Activated T-helper 1 cell treated with Interleukin-2 at 50 U/mL for 16 hours (primary cell): ENCODE measurements at places on chromosomes 16 and 17.

DNA sequence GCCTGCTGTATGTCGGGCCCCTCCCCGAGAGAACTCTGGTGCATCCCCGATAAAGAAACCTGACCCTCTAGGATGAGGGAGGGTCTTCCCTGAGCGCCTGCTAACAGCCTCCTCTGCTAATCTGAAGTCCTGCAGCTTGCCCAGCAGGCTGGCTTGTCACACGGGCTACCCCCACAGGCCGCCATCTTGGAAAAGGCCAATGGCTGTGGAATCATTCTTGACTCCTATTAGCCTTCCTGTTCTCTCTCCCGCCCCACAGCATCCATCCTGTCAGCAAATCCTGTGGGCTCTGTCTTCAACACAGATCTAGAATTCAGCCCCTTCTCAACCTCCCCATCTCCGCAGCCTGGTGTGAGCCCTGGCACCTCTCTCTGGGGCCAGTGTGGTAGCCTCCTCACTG lies 12.0 kb downstream of the IL4R start:
- DNase-seq, result no peak

- no peak for DNase-seq
Observed at GRCh38 chr17:57289130-57289529, 32.8 kb downstream of the MSI2 start.

DNA sequence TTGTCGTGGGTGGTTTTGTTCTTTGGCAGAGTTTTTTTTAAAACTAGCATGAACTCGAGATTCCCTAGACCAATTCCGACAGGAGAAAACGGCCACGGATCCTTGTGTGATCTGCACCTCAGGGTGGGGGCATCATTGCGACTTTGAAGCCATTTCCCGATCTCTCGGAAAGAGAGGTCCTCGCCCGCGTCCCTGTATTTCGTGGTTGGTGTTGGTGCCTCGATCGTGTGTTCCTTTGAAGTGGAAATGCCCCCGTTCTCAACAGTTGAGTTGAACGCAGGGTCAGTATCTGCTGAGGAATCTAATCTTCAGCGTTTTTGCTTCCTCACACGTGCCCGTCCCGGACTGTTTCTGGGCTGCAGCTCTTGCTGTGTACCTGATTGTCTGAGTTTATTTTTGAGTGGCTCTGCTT lies 1.1 kb downstream of the CRAMP1 start:
- no peak for DNase-seq

GRCh38 chr16:84413244-84414004 lies 45.1 kb downstream of the ATP2C2 start:
- DNase-seq, result no peak

DNA sequence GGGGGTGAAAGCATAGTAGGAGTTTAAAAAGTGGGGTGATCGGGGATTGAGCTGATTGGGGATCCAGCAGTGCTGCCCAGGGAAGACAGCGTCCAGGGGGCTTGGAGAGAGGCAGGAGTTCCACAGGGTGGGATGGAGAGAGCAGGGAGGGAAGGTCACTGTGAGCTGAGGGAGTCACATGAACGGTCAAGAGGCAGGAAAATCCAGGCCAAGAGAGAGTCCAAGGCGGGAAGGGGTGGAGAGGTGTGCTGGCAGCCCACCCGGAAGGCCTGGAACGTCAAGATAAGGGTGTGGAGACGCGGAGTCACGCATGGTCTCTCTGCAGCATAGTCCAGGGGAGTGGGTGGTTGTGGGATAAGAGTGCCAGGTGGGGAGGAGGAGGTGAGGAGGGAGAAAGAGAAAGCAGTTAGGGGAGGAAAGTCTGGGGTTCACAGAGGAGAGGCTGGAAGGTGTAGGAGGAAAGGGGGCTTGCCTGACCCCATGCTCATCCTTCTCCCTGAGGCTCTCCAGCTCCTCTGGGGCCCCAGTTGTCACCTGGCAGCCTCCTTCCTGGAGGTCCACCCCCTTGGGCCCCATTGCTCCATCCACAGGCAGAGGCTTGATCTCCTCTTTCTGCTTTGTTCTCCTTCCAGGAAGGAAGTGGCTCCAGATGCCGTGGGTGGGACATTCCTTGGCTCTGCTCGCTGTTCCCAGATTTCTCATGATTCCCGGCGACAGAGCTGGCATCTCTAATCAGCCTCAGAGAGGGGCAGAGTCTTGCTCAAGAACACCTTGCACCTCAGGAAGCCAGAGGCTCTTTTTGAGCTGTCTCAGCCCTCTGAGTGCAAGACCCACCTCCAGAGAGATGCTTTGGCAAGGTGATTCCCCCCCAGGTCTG lies 28.7 kb downstream of the CCR7 start:
- DNase-seq, result no peak

GRCh38 chr17:14011740-14012405 lies 57.4 kb upstream of the COX10 start:
- no peak for DNase-seq

- no peak for DNase-seq
Observed at GRCh38 chr16:760545-761343, at the start of gene MSLN. Gene MSLN (plus strand): TSS chr16:760734. CDS start chr16:762681, 1,947 bp downstream.

DNA sequence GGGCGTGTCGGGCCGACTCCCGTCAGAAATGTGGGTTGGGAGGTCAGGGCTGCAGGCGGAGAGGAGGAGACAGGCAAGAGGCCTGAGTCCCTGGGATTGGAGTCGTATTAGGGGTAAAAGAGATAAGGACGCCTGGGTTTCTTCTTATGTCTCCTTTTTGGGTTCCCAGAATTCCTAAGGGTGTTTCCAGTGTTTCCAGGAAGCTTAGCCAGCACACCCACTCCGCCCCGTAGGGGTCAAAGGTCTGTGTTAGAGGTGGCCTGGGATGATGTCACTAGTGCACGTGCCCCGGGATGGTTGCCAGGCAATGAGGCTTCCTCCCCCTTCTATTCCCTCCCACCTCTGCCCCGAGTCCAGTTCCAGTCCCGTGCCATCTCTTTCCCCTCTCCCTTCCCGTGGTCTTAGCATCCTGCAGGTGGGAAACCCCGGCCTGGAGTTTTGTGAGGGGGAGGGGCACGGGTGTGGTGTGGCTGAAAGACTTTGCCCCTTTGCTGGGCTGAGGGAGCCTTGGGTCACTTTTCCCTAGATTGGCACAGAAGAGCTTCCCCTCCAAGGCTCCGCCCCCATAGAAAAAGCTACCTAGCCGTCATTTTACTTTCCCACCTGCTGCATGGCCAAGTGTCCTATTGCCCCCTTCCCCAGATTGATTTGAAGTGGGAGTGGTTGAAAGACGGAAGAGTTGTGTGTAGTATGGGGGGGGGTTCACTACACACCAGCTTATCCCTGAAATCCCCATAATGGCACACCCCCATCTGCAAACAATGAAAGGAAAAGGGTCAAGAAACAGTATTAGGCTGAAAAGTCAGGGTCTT lies 2.8 kb downstream of the KDM6B start:
- DNase-seq, result no peak

- DNase-seq, result no peak
Observed at GRCh38 chr16:61797296-61797795, 238.9 kb downstream of the CDH8 start.

GRCh38 chr17:55478971-55479370 lies 32.3 kb downstream of the SMIM36 start:
- DNase-seq, result no peak

- no peak for DNase-seq
Observed at GRCh38 chr16:4232541-4233386, 9.1 kb downstream of the SRL start.

DNA sequence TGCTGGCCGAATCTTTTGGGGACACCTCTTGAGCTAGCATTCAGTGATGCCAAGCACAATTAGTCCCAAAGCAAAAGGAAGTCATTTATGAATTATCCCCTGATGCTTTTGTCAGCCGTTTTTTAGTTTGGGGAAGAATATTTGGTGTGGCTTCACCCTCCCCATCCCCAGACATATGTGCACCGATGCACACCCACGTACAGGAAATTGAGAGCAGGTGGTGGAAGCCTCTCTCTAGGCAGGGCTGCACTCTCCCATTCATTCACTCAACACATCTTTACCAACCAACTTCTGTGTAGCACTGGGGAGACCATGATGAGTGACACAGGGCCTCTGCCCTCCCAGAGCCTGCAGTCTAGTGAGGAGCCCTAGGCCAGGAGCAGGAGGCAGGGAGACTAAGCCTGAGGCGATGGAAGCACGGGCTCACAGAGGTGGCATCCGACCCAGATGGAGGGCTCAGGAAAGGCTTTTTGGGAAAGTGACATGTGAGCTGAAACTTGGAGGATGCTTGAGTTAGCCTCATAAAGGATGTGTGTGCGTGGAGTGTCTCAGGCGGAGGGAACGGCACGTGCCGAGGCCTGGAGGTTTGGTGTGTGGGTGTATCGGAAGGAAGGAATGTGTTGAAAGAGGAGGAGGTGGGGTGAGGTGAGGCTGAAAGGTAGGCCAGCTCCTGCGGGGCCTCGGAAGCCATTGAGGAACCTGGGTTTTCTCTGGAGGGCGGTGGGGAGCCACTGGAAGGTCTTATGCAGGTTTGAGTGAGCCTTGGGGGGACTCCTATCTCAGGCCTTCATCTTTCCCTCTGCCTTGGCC lies 43.8 kb downstream of the PSME3IP1 start:
- DNase-seq, result no peak

- DNase-seq, result no peak
Observed at GRCh38 chr17:56290802-56291118, 137.5 kb downstream of the ANKFN1 start.

DNA sequence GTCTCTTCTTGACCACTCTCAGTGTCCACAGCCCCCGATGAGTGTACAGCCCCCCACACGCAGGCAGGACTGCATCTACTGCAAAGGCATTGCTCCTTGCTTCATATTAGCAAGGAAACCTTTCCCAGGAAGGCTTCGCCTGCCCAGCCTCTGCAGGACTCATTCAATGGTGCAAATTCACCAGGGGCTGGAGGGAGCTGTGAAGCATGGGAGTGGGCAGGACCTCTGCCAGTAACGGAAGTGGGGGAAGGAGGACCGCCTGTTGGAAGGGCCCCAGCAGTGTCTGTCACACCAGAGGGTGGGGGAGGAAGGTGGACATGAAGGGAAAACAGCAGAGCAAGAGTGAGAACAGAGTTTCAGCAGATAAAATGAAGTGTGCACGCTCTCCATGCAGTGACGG lies 2.5 kb downstream of the SPATA33 start:
- no peak for DNase-seq

- no peak for DNase-seq
Observed at GRCh38 chr16:23146877-23147601, 2.2 kb downstream of the USP31 start.

DNA sequence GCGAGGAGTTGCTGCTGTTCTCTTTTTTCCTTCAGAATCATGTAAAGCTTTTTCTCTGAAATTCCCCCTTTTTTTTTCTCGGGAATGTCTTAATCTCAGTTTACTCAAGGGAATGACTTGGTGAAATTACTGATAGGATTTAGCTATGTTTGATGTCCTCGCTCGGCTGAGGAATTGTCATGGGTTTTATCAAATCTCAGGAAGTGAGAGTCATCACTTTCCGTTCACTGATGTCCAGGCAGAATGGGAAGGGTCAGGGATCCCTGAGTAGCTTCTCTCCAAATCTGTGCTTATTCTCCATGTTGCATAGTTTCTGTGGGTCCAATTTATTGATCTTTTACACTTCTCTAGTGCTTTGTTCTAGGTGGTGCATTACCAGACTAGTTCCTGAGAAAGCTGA lies 6.3 kb downstream of the IGSF6 start:
- DNase-seq, result no peak

DNA sequence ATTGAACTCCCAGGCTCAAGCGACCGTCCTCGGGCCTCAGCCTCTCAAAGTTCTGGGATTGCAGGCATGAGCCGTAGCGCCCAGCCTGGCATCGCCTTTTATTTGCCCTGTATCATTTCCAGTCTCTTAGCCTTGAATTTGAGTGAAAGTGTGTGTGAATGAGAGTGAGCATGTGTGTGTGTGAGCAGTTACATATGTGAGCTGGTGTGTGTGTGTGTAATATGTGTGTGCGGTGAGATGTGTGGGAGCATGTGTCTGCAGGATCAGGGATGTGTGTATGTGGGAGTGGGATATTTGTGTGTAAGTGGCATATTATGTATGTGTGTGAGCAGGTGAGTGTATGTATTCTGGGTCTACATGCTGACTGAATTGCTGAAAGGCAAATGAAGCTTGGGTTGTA lies 5.5 kb downstream of the RAB11FIP3 start:
- no peak for DNase-seq

- no peak for DNase-seq
Observed at GRCh38 chr16:9522614-9523013, 431.2 kb downstream of the HAPSTR1 start.
